Panc1 (cell line): ENCODE measurements at places on chromosomes 12 and 14.

- DNase-seq: no peak
Measured at GRCh38 chr12:97257726-97258125, 204.9 kb upstream of the RMST start.

DNA sequence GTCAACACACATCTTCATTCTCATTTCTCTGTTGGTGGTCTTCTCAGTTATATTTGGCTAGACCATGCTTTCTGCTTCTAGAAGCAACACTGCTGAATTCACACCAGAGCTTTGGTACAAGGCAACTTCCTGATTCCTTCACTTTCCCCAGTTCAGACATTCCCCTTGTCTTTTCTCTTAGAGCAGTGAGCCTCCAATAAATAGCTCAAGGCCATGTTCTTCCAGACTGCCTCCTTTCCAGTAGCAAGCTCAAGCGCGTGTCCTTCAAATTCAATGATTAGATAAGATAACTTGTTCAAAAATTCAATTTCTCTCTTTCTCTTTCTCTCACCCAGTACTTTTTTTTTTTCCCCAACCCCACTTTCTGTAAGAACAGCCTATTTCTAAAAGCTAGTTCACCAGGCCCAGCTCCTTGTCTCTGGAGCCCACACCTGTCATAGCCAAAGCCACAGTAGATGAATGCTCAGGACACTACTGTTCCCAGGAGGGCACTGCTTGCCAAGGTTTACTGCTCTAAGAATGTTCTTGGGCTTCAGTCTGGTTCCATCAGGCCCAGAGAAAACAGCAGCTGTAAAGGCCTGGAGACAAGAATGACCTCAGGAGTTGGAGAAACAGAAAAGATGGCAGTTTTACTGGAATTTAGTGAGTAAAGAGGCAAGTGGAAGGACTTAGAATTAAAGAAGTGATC, 17.7 kb downstream of the TBK1 start:
- no peak for DNase-seq

GRCh38 chr12:108768591-108769500, 37.5 kb upstream of the CORO1C start:
- DNase-seq: no peak

GRCh38 chr14:79911744-79912143, 299.6 kb downstream of the DIO2 start:
- DNase-seq: no peak

DNA sequence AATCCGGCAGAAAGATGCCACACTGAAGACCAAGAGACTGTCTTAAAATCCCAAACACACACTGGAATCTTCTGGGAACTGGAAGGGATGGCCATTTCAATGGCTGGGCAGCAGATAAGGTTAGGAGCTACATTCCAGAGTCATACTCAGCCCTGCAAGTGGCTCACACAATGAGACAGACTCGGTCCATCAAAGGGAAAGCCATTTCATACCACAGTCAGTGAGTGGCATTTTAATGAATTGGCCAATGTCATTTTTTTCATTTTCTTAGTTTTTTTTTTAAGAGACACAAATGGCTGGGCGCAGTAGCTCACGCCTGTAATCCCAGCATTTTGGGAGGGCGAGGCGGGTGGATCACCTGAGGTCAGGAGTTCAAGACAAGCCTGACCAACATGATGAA, 17.9 kb downstream of the CIT start:
- DNase-seq: no peak

DNA sequence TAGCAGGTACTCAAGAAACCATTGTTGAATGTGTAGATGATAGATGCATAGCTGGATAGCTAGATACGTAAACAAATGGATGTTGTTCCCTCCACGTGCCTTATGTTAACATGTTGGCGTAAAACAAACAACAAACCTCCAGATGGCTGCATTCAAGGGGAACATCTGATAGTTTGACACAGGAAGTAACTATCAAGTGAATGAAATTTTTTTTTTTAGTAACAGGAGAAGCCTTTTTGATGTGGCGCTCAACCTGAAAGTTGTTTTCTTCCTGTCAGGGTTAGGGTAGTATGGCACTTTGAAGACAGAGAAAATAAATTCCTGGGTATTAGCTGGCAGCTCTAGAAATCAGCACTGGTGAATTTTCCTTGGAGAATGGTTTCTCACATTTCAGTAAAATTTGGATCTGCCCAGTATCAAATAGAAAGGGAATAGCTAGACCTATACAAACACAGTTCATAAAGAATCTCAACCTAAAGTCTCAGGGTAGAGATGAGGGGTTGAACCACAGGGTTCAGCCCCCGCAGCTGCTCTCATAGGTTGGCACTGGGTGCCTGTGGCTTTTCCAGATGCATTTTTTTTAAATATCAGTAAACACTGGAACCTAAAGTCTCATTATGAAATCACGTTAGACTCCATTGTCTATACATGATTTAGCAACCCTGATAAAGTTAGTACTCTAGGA, 18.8 kb upstream of the RAP1B start:
- DNase-seq: no peak

- no peak for DNase-seq
Measured at GRCh38 chr14:92687681-92688433, 60.6 kb downstream of the LGMN start.

GRCh38 chr14:34223373-34224148, 238.5 kb downstream of the SPTSSA start:
- DNase-seq: no peak

DNA sequence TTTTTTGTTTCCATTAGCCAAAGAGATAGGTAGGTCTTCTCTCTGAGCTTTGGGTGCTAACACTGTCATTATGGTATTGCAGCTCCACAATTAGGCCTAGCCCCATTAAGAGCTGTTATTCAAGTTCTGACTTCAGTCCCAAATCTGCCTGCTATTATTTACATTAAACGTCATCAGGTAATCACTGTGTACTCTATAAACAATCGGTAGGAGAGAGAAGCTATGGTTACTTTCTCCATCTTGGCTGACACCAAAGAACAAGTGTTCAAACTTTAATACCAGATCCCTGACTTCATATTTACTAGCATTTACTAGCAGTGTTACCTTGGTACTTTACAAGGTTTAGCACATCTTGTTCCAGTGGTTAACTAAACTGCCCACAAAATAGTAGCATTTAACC, 305.1 kb upstream of the GARIN2 start:
- no peak for DNase-seq

DNA sequence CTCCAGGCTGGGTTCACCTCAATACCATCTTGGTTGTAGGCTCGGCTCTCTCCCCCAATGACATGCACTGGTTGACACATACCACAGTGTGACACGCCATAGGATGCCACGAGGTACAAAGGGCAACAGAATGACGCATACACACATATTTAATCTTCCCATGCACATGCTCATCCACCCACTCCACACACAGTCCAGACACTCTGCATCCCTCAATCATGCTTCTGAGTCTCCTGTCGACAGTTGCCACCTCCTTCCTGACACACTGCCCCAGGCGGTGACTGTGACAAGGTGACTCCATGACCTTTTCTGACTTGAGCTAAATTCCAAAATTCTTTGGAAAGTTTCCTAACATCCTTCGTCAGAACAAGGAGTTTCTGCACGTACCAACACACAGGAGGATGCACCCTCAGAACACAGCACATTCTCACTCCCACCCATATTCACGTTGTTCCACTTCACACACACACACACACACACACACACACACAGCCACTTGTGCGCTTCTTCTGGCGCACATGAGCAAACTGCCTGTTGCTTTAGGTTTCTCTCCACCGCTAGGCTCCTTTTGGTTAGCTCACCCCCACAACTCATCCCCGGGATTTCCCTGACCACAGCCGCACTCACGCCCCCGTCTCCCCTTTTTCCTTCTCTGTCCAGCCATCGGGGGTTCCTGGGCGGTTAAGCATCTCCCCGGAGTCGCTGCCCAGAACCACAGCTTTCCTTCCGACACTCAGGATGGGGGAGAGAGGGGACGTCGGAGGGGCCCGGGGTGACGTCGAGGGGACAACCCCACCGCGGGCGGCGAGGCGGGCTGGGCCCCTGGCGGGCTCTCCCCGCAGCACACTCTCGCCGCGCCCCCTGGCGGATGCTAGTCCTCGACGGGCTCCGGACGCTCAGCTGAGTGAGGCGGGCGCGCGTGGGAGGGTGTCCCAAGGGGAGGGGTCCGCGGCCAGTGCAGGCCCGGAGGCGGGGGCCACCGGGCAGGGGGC, 536 bp upstream of the WNT1 start:
- DNase-seq: no peak

DNA sequence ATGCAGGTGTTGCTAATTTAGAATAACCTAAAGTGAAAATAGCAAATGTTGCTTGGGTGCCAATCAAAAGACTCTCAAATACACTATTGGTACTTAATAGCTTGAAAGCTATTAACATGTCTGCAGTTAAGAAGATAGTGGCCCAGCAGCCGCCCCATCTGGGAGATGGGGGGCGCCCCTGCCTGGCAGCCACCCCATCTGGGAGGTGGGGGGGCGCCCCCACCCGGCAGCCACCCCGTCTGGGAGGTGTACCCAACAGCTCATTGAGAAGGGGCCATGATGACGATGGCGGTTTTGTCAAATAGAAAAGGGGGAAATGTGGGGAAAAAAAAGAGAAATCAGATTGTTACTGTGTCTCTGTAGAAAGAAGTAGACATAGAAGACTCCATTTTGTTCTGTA, 923.1 kb upstream of the MDGA2 start:
- no peak for DNase-seq

- no peak for DNase-seq
Measured at GRCh38 chr14:62734831-62735230, 310.4 kb downstream of the KCNH5 start.

GRCh38 chr12:50100561-50100960, 3.2 kb upstream of the GPD1 start:
- DNase-seq: no peak

GRCh38 chr14:23577004-23577681, 1.4 kb downstream of the JPH4 start:
- DNase-seq: no peak

DNA sequence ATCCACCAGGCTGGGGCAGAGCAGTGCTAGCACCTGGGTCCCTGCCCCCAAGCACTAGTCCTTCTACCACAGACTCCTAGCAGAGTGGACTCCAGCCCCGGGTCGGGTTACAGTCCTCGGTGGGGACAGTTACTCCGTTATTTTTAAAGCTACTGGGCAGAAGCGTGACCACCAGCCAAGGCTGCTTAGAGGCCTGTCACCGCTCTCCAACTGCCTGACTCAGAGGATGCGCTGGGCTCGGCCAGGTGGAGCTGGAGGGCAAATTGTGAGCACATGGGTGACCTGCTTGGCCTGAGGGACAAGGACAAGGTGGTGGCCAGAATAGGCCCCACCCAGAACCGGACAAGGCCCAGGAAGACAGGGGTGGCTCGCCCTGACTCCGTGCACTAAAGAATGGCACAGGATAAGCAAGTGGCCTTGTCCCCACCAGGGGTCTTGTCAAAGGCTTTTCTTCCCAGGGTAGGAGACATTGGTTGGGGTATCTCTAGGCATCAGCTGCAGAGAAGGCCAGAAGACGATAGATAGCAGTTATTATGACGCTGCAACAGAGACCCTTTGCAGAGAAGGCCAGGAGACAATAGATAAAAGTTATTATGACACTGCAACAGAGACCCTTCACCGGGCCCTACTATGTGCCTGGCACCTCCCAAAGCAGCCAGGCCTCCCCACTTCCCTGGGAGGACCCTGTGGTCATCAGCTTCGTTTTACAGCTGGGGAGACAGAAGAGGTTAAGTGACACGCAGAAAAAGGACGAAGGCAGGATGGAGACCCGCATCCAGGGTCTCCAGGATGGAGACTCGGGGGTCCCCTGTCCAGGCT, 1.6 kb downstream of the ABCB9 start:
- DNase-seq: no peak
